NCI-H460 (cell line): ENCODE measurements at places on chromosomes 6 and 20.

- DNase-seq: no peak
Measured at GRCh38 chr6:38015341-38015740, 195.8 kb downstream of the ZFAND3 start.

- DNase-seq: no peak
Measured at GRCh38 chr6:150606647-150607328, 7.1 kb downstream of the PLEKHG1 start.

DNA sequence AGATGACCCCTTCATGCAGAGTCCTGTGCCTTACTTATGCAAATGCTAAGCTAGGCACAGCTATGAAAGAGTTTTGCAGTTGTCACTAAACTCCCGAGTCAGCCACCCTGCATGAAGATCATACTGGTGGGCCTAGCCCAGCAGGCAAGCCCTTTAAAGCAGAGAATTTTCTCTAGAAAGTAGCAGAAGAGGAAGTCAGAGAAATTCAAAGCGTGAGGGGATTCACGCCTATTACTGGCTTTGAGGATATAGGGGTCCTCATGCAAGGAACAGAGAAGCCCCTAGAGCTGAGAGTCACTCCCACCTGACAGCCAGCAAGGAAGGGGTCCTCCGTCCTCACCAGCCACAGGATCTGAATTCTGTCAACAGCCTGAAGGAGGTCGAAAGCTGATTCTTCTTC is 54.6 kb downstream of the MYB start:
- no peak for DNase-seq

DNA sequence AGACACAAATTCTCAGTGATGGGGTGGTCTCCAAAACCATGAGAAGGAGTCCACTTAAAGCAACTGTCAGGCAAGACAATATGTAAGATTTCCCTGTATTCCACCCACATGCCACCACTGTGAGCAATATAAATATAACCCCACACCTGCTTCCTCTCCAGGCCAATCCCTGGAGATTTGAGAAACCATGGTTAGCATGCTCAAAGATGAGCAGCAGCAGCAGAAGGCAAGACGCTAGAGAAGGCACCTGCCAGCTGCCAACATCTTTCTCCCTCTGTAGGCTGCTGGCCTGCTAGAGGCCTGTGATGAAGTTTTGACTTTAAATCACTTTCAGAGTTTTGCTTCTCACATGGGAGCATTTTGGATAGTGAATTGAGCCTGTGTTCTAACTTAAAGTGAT is 7.9 kb upstream of the SOD2 start:
- DNase-seq: peak; percentile 9

- no peak for DNase-seq
Measured at GRCh38 chr6:16136091-16136490, 7.2 kb downstream of the MYLIP start.

DNA sequence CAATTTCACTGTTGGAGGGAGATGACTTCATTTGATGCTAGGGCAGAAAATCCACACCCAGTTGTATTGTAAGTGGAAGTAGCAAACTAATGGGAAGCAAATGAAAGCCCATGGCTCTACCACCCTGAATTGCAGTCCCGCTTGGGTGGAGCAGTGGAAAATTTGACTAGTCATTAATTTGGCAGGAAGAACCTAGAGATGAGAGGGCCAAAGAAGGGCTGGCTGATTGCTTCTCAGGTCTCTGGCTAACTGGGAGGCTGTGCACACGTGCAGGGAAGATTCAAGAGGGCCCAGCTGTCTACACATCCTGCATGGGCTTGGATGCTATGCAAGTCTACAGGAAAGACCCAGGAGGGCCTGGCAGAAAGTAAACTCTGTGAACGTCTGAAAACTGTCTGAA is 466.2 kb downstream of the TFAP2A start:
- DNase-seq: no peak

DNA sequence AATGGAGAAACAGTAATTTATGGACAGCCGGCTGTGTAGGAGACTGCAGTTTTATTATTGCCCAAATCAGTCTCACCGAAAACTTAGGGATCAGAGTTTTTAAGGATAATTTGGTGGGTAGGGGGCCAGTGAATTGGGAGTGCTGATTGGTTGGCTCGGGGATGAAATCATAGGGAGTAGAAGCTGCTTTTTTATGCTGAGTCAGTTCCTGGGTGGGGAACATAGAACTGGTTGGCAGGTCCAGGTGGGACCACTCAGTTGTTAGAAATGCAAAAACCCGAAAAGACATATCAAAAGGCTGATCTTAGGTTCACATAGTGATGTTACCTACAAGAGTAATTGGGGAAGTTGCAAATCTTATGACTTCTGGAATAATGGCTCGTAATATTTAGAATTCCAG is 59.3 kb downstream of the DOP1A start:
- DNase-seq: no peak

DNA sequence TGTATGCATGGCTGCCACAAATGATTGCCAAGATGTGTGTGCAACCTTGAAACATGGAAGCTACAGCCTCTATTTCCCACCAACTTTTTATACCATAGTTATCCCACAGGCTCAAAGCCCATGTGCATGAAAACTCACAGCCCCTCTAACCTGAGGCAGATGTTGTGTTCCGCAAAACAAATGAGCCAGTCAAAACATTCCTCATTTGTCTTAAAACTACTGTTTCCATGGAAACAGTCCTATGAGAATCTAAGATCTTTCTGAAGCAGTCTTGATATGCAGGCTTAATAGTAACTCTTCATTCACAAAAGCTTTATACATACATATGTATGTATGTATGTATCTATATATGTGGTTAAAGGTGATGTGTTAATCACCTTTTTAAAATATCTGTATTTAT is 31.2 kb upstream of the MANEA start:
- DNase-seq: no peak

- DNase-seq: peak; percentile 46
Measured at GRCh38 chr20:3563548-3564177, 92.8 kb downstream of the ATRN start.

GRCh38 chr6:12297363-12298016 is 7.3 kb downstream of the EDN1 start:
- no peak for DNase-seq

- DNase-seq: no peak
Measured at GRCh38 chr6:151399679-151400078, 8.3 kb upstream of the ZBTB2 start.

DNA sequence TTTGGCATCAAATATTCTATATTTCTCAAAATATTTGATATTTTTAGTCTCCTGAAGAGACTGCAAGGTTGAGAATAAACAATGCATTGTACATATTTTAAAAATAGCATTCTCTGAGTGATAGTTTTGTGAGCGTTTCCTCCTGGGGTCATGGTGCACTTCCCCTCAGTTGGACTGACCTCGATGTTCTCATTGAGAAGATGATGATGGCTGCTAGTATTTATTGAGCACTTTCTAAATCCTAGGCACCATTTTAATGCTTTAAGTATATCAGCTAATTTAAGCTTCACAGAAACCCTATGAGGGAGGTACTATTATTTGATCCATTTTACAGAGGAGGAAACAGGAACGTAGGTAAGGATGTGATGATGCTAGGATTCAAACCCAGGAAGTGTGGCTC is 18.2 kb downstream of the DSE start:
- no peak for DNase-seq

DNA sequence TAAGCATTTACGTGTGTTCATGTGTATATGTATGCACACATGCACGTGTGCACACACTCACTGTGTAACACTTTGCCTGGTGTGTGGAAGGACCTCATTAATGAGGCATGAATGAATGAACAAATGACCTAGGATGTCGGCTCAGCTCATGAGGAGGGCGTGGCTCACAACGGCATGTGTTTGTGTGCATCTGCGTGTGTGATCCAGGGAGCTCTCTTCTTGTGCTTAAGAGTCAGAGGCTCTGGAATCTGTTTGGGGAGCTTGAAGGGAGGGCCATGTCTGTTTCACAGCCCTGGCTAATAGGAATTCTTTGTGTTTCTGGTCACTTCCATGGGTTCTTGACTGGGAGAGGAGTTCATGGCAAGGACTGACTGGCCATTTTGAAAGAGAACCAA is 32.7 kb downstream of the TOX2 start:
- no peak for DNase-seq

DNA sequence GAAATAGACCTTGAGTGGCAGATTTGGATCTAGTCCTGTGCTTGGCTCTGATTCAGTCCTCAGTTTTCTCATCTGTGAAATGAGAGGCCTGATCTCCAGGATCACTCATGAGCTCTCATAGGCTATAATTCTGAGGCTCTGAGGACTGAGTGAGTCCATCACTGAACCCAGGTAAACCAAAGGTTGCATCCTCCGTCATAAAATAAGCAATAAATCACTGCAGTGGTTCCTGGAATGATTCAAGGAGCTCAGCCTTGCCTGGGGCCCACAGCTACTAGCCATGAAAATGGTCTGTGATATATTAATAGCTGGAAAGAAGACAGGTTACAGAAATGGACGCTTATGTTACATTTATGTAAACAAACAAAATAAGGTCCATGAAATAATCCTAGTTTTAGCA is 124.8 kb downstream of the MAP3K7 start:
- no peak for DNase-seq

GRCh38 chr20:49620364-49621240 is 52.7 kb upstream of the PTGIS start:
- DNase-seq: no peak

GRCh38 chr6:115001731-115002350 is 659.0 kb upstream of the HS3ST5 start:
- no peak for DNase-seq

DNA sequence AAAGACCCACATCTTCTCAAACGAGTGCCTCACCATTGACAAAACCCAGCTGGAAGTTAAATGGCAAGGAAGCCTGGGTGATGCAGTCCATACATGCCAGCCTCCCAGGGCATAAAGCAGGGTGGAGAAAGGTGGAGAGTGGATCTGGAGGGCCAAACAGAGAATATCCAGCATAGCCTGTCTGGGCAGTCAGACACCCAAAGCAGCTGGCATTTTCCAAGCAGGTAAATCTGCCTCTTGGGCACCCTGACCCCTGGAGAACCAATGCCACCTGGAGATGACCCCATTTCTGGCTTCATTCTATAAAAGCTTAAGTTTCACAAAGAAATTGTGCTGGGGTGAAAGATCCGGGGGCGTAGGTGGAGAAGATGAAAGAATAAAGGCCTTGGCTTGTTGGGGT is 5.1 kb upstream of the SRPK1 start:
- DNase-seq: no peak
